ENCODE measurements at places on chromosomes 2 and 18.
A peak's percentile ranks its signal among the peaks of the same experiment; 100 is the strongest.

DNA sequence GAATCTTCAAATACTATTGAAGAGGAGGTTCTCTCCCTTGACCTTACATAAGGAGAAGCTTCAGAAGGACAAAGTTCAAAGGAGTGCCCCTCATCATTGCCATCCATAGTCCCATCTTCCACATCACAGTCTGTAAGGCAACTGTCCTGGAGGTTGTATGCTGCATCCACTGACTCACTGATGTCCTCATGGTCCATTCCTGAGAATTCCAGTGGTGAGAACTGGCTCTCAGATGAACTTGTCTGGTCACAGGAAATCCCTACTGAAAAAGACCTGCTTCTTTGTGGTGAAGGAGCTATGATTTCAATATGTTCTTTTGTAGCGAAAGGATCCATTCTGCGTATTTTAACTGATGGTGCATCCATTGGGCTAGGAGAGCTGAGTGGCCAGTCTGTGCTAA is 52.2 kb downstream of the EIF2AK3 start:
- no peak for DNase-seq

DNA sequence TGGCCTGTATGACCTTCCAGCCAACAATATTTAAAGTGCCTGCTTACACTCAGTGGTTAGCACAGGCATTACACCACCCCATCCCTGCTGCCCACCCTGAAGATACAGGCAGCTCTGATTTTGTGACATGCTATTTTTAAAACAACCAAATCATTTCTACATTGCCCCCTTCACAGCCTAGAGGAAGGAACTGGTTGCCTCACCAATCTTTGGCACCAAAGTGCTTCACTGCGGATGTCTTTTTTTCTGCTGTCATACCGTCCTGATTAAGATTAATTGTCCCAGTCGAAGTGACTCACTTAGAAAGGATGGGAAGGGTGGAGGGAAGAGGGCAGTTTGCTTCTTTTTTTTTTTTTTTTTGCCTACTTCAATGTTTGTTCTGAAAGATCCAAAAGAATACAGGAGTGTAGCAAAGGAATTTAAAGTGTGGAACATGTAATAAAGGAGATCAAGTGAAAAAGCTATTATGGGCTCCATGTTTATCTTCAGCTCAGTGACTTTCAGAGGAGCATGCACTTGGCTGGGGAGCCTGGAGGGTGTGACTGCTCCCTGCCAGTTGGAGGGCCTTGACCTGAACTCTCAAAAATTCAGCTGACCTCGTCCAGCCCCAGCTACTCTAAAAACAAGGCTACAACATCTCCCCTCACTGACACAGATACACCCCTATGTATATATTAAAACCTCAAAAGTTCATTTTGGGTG is 501.1 kb upstream of the TNP1 start:
- no peak for DNase-seq

- no peak for DNase-seq
These were observed 1.1 kb downstream of the SLC38A11 start for GRCh38 chr2:164954186-164954585.

- no peak for DNase-seq
These were observed 274.7 kb downstream of the RNF144A start for GRCh38 chr2:7191932-7192331.

- DNase-seq: no peak
These were observed 116.1 kb upstream of the ZNF516 start for GRCh38 chr18:76610933-76611749.

- no peak for DNase-seq
These were observed 393.3 kb upstream of the CYRIA start for GRCh38 chr2:17058772-17059402.

- DNase-seq: no peak
These were observed 62.6 kb upstream of the FN1 start for GRCh38 chr2:215498431-215498830.

DNA sequence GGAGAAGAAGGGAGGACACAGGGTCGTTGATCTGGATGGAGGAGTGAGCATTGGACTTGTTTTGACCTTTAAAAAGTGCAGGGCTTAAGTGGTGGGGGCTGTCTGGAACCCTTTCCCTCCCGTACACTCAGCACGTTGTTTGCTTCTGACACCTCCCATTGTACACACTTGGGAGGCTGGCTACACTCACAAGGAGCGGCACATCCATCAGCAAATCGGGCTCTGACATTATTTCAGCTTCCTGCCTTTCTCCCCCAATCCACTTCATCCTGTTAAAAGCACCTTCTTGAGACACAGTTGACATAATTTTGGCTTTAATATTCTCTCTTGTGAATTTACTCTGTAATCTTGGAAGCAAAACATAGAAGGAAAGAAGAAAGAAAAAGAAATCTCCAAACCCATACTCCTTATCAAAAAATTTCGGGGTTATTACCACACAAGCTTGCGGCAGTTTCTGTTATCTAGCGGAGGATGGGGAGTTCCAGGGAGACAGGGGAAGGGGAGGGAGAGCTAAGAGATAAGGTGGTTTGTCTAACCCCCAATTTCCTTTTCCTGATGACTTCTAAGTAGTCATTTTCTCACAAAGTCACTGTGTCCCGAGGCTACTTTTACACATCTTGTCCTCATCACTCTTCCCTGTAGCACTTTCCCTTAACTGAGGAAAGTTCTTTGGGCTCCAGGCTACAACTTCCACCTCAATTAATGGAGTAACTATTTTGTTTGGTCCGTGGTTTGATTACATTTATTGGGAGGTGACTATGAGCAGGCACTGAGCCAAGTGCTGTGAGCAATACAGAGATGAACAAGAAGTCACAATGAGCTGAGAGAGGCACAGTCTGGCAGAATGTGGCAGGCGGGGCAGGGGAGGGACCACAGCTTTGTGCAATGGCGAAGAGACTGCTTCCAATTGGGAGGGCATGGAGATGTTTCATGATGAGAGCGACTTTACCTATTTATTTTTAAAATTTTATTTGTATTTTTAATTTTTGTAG is 240.1 kb upstream of the MEX3C start:
- DNase-seq: no peak

GRCh38 chr2:11799826-11800225 is 53.4 kb downstream of the LPIN1 start:
- no peak for DNase-seq

DNA sequence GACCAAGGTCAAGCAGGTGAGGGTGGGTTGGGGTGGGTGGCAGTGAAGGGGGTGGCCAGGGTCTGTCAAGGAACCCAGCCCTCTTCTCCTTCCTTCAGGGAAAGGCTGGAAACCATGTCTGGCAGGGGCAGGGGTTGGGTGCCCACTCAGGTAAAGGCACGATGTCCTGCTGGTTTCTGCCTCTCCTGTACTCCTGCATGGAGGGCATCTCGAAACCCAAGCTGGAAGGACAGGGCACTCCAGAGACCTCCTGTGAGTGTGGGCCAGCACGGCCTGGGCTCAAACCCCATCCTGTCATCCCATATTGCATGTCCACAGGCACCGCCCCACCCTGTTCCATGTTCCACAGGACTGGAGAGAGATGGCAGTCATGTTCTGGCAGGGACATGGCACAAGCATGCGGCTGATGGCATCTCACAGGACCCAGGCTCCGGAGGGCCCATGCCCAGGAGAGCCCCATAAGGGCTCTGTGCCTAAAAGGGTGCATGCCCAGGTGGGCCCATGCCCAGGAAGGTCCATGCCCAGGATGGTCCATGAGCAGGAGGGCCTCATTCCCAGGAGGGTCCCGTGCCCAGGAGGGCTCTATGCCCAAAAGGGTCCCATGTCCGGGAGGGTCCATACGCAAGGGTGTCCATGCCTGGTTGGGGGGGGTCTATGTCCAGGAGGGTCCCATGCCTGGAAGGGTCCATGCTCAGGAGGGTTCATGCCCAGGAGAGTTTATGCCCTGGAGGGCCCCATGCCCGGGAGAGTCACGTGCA is 6.4 kb downstream of the GPR35 start:
- DNase-seq: no peak

- no peak for DNase-seq
These were observed 1.9 kb upstream of the KRCC1 start for GRCh38 chr2:88057437-88057844.

DNA sequence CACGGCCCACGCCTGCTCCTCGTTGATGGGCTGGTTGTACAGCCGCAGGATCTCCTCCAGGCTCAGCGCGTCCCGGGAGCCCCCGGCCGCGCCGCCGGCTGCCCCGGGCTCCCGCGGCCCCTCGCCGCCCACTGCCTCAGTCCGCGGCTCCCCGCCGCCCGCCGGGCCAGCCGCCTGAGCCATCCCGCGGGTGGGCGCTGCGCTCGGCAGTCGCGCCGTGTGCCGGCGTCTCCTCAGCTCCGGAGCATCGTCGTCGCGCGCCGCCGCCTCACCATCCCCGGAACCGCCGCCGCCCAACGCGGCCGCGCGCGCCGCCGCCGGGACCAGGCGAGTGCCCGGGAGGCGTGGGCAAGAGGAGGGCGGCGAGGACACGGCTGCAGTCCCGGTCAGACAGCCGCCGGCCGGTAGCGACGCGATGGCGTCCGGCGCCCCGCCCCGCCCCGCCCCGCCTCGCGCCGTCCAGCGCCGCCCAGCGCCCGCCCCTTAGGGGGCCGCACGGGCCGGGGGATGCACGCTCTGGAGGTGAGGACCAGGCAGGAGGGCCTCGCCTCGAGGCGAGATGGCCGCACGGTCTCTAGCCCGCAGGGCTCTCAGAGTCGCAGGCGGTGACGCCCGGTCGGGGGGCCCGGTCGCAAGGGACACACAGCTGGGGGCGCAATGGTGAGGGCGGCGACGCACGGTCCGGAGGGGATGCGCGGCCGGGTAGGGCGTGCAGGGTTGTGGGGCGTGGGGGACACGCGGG is at the start of gene SPIRE1:
Gene SPIRE1, minus strand, starts transcription at position 424 of the 742 bp plus-strand sequence. Its CDS starts 241 bp downstream, at position 183.
- DNase-seq: peak; percentile 86

GRCh38 chr2:119453972-119454593 is 22.4 kb downstream of the TMEM37 start:
- no peak for DNase-seq

GRCh38 chr2:169845016-169845415 is 17.8 kb downstream of the UBR3 start:
- no peak for DNase-seq

GRCh38 chr2:134391751-134392160 is 137.9 kb downstream of the MGAT5 start:
- no peak for DNase-seq

GRCh38 chr18:79632765-79633164 is 46.8 kb upstream of the CTDP1 start:
- no peak for DNase-seq

GRCh38 chr2:214782671-214783070 is 26.8 kb downstream of the BARD1 start:
- DNase-seq: no peak

- DNase-seq: no peak
These were observed 4.0 kb downstream of the IFT172 start for GRCh38 chr2:27485496-27485895.

DNA sequence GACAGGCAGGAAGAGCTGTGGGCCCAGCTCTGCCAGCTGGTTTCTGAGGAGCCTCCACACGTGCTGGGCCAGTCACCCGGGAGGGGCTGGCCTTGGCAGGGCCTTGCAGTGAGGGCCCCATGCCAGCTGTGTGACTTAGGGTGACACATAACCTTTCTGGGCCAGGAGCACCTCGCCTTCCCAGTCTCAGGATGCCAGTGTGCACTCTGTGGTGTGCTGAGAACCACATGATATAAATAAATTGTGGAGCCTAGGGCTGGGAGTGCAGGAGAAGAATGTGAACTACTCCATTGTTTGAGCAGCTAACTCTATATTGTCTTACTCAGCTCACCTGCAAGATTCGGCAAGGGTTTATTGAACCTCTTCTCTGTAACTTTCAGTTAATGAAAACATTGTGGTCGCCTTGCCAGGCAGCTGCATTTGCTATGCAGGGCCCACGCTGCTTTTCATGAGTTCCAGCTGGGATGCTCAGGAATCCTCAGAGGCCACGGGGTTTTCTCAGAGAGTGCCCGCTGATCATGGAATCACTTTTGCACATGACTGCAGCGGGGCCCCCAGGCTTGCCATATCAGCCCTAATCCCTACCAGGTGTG is 222.3 kb downstream of the SH3RF3 start:
- no peak for DNase-seq

DNA sequence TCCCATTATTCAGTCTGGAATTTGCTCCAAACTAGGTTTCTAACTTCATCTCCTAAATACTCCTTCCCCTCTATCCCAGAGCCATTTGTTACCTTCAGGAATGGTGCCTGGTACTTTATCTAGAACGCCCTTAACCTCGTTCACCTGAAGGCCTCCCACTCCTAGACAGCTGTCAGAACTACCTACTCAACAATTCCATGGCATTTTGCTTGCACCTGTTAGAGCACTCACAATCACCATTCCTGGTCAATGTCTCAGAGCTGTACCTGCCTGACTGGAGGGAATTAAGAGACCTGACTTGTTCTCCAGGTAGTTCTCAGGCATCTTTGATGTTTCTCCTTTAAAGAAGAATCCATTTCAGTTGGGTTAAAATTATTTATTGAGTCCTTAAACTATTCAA is 88.9 kb downstream of the GAREM1 start:
- no peak for DNase-seq

- no peak for DNase-seq
These were observed 73.6 kb downstream of the CIB4 start for GRCh38 chr2:26567534-26567933.

DNA sequence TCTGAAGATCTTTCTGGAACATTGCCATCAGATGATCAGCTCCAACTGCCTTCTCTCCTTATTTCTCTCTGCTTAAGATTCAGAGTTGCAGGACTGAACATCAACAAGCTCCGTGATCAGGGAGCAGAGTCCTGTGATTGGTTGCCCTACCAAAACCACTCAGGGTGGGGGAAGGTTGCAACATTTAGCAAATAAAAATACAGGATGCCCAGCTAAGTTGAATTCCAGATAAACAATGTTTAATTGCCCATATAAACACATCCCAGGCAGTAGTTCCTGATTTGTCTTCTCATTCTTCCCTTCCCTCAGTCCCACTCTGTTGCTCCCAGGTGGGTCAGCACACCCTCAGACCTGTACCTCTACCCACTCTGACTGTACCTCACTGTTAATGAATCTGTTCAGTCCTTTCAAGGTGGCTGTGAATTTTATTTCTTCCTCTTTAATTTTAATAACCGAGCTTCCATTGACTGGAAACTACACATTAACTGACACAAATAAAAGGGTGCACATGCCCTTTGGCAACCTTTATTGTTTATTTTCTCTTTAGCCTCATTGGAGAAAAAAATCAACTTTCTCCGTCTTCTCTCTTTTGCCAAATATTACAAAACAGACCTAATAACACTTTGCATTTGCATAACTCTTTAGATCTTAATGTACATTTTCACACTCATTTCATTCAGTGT is 167.1 kb upstream of the PKDCC start:
- no peak for DNase-seq

DNA sequence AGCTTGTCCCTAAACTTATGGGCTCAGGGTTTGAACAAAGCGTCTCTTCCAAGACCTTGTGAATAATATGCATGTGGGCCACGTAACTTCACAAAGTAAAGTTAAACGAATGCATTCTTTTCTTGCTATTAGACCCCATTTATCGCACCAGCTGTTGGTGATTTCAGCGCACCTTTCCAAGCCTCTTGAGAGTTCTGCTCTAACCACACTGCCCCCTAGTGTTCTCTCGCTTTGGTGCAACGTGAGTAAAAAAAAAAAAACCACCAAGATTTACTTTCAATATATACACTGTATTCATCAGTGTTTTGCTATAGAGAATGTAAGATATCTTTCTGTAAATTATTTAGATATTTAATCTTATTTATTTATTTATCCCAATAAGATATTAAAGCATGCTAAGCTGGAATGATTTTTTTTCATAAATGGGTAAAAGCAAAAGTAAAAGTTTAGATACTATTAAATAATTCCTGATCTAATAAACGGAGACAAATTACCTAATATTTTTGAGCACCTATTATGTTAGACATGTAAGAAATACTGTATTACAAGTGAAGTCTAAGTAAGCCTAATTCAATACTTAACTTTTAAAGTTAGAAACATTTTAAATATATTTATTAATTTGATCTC is 459.5 kb downstream of the DLGAP1 start:
- no peak for DNase-seq

All from HuH-7.5 (cell line).